Bronchial epithelial cell (primary cell): ENCODE measurements at places on chromosomes 2 and 18.
A peak's percentile ranks its signal among the peaks of the same experiment; 100 is the strongest.

- no peak for DNase-seq
Observed at GRCh38 chr2:66843847-66844246, 408.9 kb downstream of the MEIS1 start.

- peak; percentile 24 for DNase-seq
Observed at GRCh38 chr2:222398446-222398885, 25.9 kb upstream of the SGPP2 start.

DNA sequence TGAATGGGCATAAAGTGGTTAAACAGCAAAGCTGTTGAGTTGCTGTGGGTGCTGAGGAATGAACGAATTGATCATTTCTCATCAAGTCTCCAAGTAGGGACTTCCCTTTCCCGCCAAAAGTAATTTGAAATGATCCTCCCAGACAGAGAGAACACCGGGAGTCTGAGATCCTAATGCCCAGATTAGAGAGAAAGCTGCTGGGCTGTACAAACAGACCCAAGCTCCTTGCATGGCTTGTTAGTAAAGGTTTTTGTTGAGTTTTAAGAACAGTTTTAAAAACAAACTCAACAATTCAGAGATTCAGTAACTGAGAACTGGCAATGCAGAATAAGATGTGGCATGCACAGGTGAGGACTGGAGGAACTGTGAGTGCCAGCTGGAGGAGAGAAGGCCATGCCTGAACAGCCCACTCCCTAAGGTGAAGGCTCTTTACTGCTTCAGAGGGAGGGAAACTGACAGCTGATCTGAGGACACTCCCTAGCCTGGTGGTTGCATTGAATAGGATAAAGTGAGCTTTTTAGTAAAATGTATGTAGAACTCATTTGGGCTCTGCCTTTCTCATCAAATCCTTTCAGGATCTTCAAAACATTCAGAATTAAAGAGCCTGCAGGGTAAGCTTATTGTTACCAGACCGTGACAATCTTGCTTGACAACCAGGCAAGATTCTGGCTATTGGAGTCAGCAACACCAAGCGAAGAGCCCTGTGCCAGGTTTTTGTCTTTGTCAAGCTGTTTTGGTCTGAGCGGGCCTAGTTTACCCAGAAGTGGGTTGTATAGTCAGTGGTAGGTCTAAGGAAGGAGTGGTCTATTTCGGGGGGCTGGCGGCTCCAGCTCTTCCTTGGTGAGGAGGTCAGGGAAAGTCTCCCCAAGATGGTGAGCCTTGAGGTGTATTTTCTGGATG, 63.2 kb upstream of the IGFBP5 start:
- no peak for DNase-seq

DNA sequence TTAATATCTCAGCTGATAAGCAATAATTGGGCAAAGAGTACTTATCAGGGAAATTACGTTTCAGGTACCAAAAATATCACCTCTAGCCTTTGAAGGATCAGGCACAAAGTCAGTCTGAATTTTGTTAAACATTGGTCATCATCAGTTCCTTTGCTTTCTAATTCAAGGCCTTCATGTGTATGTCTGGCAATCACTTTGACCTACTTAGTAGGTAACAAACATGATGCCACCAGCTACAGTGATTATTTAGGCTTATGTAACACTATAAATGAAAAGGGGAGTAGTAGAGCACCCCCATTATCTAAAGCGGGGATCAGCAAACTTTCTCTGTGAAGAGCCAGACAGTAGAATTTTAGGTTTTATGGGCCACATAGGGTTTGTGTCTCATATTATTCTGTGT, 75.1 kb downstream of the RTN4 start:
- no peak for DNase-seq

GRCh38 chr2:177888581-177888980, 184.0 kb downstream of the PDE11A start:
- DNase-seq = no peak

DNA sequence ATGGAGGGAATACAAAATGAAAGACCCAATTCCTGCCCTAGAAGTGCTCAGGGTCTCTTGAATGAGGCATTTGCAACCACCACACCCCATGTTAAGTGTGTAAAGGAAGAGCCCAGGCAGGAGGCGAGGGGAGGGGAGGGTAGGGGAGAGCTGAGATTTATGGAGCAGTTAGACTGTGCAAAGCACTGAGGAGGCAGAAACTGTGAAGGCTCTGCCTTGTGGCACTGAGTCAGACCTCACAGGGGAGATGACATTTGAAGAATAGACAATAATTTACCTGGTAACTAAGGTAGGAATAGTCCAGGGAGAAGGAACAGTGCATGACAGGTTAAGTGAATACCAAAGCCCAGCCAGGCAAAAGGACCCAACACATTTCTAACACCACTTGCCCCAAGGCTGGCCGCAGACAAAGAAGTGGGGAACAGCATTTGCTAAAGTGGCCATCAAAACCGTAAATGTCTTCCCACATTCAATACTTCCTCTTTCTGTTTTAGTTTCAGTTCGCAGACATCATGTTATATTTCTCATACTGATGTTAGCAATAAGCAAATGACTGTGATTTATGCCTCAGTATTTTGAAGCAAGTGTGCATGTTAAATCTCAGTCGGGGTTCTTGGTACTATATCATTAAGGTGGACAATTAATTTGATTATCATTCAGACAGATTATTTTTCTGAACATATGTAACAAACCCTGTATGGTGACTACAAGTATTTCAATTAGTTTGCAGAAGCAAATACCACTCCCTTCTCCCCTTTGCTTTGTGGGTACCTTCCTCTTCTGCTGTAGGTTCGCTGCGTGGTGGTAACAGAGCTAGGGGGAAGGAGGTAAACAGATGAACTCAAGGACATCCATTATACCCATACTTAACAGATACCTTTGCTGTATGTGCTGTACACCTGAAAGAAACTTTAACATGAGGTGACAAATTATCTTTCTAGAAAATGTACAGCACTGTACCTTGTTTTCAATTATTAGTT, 27.5 kb downstream of the CDH20 start:
- DNase-seq = no peak

DNA sequence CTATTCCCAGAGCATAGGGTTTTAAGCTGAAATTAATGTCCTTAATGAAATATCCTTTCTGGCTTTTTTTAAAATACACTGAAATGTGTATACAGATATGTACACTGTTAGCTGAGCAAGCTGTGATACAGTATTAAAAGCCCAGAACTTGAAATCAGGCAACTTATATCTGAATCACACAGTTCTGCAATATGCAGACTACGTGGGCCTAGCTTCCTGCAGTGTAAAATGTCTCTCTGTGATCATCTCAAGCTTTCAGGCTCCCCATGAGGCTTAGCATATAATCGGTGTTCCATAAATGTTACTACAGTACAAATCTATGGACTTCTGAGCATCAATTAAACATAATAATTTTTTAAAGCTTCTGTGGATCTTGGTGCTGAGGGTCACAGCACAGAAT, 8.2 kb downstream of the FBXO15 start:
- no peak for DNase-seq

DNA sequence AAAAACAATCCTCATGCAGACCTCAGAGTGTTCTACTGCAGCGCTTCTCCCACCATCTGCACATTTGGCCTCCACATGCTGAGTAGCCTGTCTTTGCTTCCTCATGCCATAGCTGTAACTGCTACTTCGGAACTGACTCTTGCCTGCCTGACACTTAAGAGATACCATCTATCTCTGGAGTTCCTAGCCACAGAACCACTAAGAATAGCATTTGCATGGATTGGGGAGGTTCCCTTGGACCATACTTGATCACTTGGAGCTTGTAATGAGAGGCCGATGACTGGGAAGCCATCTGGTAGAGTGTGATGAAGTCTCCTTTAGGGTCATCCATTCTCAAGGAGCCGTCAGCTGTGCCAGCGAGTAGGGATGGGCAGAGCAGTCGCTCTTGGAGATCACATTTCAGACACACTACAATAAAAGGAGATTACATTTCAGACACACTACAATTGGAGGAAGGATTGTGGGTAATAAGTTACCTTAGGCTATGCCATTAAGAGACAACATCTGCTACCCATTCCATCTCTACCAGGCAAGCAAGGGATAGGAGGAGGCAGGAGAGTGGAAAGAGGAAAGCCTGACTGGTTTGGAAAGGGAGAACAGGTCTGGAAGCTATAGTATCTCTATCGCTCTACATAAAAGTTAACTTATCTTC, 21.8 kb downstream of the DOK1 start:
- no peak for DNase-seq

GRCh38 chr2:219722276-219722879, 94.9 kb downstream of the SLC4A3 start:
- DNase-seq = peak; percentile 98

- no peak for DNase-seq
Observed at GRCh38 chr2:205500065-205500464, 182.2 kb upstream of the NRP2 start.

DNA sequence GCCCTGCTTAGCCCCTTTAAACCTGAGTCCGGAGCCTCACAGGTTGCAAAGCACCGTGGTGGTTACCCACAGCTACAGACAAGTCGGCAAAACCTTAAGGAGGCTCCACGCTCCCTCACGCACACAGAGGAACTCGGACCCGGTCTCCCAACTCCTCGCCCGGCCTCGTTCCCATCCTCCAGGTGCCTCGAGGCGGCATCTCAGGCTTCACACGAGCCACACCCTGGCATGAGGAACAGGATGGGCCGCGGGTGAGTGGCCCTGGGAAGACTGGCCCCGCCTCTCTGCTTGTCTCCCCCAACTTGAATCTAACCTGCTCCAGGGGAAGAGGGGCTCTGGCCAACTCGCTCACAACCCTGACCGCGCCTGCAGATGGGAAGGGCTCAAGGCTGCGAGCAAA, 97.4 kb downstream of the EIPR1 start:
- DNase-seq = no peak

DNA sequence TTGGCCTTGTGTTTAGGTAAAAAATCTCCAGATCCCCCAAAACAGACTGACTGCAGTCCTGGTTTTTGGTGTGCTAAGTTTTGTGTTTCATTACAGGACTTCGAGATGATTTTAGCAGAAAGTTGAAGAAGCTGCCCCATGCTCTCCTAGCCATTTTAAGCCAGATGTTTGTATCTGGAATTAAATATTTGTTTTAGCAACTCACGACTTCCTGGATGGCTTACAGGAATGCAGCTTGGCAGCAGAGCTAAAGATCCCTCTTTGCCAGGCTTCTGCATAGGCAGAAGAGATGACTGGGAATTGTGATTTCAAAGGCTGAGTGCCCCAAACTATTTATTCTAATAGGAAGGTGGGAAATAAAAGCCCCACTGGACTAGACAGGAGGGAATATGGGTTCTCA, 31.1 kb downstream of the ONECUT2 start:
- no peak for DNase-seq

GRCh38 chr2:109067631-109068125, 61.3 kb upstream of the SH3RF3 start:
- no peak for DNase-seq

GRCh38 chr18:61939046-61939674, 46.4 kb upstream of the RNF152 start:
- DNase-seq = peak; percentile 79

- DNase-seq = no peak
Observed at GRCh38 chr2:47056868-47057686, 98.0 kb downstream of the STPG4 start.

DNA sequence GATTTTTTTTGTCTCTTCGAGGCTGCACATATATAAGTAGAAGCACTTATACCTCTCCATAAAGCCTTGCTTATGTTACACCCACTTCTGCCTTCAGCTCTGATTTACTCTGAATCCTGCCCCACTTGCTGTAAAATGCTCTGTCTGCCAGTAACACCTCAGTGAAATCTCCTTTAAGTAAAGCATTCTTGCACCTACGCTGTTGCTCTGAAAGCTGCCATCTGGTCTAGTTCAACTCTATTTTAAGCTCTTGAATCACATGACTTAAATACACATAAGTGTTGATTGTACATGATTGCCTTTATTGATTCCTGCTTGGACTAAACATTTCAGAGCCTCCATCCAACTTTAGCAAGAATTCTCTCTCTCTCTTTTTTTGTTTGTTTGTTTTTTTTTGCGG, 609.0 kb upstream of the CELF4 start:
- DNase-seq = no peak
